ENCODE measurements at places on chromosomes 12 and 14.

GRCh38 chr12:109582636-109583035, 9.0 kb downstream of the MVK start:
- no peak for DNase-seq

- DNase-seq: no peak
Measured at GRCh38 chr12:102876883-102877282, 40.2 kb downstream of the PAH start.

DNA sequence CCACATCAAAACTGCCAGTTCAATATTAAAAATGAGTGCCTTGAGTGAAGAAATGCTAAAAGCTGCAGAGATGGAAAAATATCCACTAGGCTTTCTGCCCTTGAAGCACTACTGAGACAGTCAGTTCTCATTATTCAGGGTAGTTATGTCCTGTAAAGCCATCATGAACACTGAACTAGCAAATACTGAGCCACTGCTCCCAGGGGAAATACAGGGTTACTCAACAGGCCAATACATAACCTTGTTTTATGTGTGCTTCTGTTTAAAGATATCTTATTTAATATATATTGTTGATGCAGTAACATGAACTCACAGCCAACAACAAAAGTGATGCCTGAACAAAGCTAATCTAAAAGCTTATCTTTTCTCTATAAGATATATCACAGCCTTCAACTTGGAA, 3.3 kb downstream of the RAD52 start:
- DNase-seq: no peak

GRCh38 chr12:122449317-122449716, 26.8 kb upstream of the CLIP1 start:
- peak; percentile 86 for DNase-seq

- no peak for DNase-seq
Measured at GRCh38 chr12:23694920-23695319, 254.6 kb downstream of the SOX5 start.

- DNase-seq: peak; percentile 63
Measured at GRCh38 chr12:104457746-104458693, 1.3 kb downstream of the CHST11 start.

DNA sequence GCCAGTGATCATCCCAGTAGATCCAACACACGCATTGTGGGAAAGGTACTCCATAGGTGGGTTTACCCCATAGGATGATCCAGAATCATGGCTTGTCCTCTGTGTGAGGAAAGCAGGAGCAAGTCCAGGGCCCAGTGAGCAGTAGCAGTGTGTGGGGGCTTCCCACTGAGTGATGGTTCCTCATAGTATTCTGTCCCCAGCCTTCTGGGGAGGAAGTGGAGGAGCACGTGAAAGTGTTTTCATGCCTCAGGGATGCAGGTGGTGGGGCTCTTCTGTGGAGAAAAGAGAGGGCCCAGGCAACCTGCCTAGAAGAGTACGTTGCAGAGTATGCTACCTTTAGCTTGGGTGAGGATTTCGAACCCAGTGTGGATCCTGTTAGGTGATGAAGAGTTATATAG, 56.5 kb downstream of the SUSD6 start:
- no peak for DNase-seq

DNA sequence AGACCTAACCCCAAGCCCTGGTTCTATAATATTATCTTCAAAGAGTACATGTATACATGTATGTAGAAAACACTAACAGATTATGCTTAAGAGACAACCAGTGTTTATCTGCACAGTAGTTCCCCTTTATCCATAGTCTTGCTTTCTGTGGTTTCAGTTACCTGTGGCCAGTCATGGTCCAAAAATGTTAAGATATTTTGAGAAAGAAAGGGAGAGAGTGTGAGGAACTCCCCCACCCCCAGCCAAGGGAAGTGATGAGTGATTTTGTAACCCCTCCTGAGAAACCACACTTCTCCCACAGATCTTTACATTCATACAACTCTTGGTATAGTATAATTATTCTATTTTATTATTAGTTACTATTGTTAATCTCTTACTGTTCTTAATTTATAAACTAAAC, 77.3 kb upstream of the CNTN1 start:
- no peak for DNase-seq

DNA sequence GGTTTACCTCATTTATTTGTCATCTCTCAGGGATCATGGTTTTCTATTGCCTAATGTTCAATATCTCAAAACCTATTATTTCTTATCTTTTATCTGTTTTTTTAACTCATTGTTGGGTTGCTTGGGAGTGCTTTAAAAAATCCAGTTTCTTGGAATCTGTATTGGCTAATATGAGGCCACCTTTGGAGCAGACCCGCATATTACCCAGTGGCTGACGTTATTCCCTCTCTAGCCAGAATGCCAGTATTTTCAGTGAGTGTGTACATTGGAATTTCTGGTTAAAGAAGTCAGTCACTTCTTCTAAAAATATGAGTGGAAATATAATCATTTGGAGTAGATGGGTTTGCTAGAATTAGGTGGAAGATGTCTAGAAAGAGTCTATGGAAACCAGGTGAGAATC, 38.3 kb downstream of the PRMT8 start:
- DNase-seq: peak; percentile 90

DNA sequence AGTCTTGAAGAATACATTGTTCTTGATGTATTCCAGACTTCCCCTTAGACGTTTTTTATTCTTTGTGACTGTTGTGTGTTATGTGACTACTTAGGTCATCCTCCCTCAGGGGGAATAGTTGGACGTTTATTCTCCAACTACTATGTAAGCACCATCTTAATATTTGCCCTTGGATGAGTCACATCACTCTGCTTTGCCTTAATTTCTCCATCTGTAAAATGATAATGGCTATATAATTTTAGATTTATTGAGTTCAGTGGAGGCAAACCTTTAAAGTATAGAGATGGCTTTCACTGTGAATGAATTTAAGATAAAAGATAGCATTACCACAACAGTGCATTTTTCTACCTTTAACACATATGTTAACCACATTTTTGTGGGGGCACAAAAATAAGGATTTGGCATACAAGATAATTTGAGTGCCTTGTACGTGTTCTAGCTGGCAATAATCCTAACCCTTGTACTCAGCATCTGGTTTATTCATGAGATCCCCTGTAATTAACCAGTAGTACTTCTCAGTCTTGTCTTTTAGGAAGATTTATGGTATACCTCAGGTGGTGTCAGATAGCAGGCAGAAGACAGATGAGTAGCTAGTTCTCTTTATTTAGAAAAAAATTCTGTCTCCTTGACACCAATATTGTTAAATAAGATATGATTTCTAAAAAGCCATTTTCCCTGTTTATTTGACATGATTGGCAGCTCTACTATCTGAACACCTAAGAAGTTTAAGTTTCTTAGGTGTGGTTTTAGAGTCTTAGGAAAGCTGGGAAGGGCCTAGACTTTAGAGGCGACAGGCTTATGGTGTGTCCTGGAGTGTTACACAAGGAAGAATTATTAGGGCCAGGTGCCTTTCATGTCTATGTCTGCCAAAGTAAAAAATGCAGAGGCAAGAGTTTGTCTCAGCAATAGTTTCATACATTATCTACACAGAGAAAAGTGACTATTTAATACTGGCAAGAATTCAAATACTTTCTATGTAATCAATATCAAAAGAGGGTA, 152.3 kb downstream of the RAD51B start:
- DNase-seq: peak; percentile 18

Data from trophoblast cell (in vitro differentiated cells and primary cell).